ENCODE measurements at places on chromosomes 4 and X.

DNA sequence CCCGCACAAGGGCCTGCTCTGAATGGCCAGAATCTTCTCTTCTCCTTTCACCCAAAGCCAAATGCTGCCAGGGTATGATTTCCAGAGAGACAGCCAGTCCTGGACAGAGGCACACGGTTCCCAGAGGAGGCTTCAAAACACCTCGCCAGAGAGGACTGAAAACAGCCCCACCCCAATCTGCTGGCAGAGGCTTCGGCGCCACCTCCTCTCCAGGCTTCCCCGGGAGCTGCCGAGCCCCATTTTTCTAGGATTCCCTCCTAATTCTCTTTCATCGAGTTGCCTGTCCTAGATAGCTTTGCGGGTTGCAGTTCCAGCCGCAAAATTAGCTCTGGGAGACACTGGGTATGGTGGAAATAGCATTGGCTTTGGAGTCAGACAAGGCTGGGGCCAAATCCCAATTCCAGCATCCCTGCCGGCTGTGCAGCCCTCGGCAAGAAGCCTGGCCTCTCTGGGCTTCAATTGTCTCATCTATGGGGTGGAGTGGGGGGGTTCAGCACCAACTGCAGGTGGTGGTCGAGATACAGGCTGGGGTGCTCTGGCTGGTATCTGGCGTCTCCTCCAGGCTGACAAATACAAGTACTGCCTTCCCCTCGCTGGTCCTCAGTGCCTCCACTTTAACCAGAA lies 22.6 kb downstream of the PPP2R2C start:
- no peak for DNase-seq

- no peak for DNase-seq
These were observed 47.6 kb upstream of the FGG start for GRCh38 chr4:154660052-154660451.

- no peak for DNase-seq
These were observed 9.6 kb upstream of the RUFY3 start for GRCh38 chr4:70712150-70712549.

DNA sequence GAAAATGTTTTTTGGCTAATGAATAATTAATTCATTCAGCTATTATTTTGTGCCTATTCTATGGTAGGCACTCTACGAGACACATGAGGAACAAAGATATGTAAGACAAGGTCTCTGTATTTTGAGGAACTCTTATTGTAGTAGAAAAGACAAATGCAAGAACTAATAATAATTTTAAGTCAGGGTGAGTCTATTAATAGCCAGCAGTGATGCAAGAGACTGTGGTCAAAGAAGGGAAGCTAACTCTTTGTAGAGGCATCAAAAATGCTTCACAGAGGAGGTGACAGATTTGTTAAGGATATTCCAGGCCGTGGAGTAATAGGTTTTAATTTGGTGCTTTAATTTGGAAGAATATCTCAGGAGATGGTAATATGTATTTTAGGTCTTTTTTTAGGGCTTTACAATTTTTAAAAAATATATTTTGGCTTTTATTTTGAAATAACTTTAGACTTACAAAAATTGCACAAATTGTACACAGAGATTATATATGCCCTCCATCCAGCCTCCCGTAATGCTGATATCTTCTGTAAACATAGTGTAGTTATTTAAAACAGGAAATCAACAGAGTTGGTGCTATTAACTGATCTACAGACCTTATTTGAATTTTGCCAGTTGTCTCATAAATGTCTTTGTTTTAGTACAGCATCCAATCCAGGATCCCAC lies 48.1 kb downstream of the DCLK2 start:
- no peak for DNase-seq

DNA sequence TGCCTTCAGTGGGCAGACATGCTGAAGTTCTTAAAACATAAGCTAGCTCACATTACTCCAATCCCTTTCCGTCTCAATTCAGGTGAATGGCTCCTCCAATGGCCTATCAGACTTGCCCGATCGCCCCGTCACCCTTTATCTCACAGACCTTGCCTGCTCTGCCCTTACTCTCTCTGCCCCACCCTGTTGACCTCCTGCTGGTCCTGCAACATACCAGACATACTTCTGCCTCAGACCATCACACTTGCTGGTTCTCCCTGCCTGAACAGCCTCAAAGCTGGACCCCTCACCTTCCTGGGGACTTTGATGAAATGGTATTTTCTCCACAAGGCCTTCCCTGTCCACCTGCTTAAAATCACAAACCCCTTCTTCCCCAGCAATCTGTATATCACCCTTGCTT lies 340.1 kb upstream of the NR3C2 start:
- no peak for DNase-seq

DNA sequence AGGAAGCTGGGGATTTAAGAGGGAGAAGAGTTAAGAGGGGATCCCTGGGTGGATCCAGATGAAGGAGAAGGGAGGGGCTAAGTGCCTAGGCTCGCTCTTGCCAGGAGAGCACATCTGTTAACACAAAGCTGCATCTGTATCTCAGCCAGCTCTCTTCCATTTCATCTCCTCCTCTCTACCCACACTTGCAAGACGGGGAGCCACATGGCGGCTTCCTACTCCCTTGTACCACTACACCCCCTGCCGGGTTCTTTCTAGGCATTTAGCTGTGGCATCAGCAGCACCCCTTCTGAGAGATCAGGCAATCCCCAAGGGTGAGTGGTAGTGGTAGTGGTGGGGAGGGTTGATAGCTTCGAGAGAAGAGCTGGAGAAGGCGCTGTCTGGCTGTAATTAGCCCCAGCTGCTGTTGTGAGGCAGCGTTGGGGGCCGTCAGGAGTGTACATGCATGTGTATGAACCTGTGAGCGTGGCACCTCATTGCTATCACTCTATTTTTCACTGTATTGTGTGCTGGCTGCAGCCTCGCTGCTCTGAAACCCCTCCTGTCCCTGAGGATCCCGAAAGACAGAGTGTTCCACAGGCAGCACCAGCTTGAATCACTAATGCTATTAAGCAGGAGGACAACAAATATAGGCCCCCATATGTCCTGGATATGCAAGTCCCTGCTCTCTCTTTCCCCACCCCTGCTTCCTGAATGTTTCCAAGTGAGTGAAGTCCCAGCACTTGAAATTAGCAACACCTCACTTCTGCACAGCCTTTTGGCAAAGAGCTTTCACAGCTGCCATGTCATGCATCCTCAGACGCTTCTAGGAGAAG lies 73.7 kb downstream of the RTL9 start:
- no peak for DNase-seq

DNA sequence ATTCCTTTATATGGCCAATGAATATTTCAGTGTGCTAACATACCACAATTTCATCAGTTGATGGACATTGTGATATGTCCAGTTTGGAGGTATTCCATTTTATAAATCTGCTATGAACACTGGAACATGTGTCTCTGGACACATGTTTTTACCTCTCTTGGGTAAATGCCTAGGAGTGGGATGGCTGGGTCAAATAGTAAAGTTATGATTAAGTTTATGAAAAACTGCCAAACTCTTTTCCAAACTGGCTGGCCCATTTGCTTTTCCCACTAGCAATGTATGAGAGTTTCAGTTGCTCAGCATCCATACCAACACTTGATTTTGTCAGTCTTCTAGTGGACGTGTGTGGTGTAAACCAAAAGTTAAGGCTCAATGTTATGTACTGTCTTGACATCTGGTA lies 40.5 kb downstream of the CEP44 start:
- DNase-seq = no peak

DNA sequence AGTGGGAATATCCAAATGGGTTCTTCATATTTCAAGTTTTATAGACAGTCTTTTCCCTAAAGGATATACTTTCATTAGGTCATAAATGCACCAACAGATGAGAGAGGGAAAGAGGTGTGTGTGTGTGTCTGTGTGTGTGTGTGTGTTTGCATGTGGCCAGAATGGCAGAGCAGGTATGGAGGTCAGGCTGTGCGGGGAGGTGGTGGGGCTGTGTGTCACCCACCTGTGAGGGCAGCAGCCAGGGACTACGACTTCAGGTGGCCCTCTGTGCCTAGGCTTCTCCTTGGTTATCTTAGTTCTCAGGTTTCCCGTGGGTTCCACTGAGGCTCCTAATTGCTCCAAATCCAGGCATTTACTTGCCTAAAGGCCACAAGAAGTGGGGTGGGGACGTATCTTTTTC lies 14.6 kb downstream of the HAND2 start:
- DNase-seq = no peak

DNA sequence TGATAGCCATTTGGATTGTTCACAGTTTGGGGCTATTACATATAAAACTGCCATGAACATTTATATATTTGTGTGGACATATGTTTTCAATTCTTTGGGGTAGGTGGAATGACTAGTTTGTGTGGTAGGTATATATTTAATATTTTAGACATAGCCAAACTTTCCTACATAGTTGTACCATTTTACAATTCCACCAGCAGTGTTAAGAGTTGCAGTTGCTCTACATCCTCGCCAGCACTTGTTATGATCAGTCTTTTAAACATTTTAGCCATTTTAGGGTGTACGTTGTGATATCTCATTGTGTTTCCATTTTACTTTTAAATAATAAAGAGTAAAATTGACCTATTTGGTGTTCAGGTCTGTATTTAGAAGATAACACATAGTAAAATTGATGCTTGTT lies 76.6 kb downstream of the ZFX start:
- no peak for DNase-seq

Measured in C1 segment of cervical spinal cord (tissue), 14 donors.